SJSA1 (cell line): ENCODE measurements at places on chromosomes 11 and 22. TPM values are rescaled to one million over a fixed set of nuclear protein-coding genes. Genes with fewer than 3 reads are reported as not detected.

DNA sequence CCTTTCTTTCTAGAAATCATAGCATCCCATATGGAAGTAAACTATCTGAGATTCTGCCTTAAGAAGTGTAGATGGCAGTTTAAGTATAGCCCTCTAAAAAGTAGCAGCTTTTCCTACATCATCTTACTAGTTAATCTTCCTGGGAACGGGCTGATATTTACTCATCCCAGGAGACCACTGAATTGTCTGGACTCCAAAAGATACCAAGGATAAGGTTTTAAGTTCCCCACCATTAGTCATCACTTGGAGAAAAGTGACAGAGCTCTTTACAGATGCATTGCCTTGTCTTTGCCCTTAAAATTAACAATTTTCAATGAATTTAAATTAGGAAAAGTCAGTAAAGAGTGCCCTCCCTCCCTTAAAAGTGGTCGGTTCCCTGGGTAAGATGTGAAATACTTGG, 129.5 kb downstream of the MAML2 start:
- H3K4me1 ChIP-seq, result peaks cover 47% of the 10 kb centered on the region
- H3K4me3 ChIP-seq, result no peak overlapping the region
- DNase-seq, result peak; percentile 47

DNA sequence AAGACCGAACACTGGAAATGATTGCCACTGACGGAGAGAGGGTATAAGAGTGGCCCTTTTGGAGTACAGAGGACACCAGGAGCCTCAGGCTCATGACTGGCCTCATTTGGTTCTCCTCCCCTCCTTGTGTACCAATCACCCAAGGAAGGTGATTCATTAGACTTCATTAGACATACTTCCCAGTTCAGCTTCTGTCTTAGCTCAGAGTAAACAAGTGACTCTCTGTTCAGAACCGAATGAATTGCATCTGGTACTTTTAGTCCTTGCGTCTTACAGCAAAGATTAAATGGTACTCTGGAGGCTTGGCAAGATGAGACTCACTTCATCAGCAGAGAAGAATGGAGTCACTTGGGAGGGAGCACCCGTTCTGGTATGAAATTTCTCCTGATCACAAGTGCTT, 75.2 kb downstream of the ZNRF3 start:
- H3K4me3 ChIP-seq, result no peak overlapping the region
- no peaks in the 10 kb centered on the region for H3K27me3 ChIP-seq
- no peaks in the 10 kb centered on the region for H3K36me3 ChIP-seq
- no peak overlapping the region for H3K27ac ChIP-seq

DNA sequence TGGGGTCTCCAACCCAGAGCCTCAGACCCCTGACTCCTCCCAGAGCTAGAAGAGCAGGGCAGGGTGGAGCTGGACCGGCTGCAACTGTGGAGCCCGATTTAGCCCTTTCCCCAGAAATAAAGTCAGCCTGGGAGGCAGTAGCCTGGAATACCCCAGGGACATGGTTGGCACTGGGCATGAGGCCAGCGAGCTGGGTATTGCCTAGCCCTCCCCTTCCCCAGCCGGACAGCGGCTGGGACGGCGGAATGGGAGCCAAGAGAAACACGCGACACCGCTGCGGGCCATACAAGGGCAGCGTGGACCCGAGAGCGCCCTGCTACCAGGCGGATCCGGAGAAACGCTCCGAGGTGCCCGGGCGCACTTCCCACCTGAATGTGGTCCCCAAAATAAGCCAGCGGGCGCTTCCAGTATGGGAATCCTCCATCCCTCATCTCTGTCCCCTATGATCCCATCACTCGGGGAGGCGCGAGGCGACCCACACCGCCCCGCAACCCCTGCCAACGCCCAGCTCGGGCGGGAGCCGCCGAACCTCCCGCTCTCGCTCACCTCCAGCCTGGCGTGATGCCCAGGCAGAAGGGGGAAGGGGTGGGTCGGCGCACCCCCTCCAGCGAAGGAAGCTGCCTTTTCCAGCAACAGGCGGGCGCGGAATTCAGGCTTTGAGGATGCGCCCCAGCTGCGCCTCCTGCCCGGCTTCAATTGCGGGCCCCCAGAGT, 758 bp downstream of the MCAM start:
- peaks cover 10% of the 10 kb centered on the region; the same call in 1 of the 2 replicates for H3K36me3 ChIP-seq
- H3K4me1 ChIP-seq, result peaks cover 46% of the 10 kb centered on the region
- peak overlapping the region; percentile 29 for H3K27ac ChIP-seq
- DNase-seq, result no peak
- no peaks in the 10 kb centered on the region for H3K27me3 ChIP-seq

Gene CCDC81
- 18.2 and 37.4 TPM in 2 replicates for total RNA-seq

DNA sequence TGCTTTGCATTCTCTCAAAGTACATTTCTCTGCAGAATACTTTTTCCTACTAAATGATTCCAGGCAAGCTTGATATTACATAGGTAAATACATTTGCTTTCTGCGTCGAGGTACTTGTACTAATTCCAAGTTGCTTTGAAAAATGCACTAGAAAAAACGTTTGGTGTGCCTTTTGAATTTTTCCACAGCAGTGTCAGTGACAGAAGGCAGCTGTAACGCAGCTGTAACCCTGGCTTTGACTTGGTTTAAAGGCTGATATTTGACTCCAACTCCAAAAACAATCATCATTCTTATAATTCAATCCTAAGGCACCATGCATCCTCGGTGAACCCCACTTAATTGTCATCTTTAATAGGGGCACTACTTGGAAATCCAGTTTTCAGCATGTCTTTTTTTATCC, 125.0 kb downstream of the MAML2 start:
- H3K4me1 ChIP-seq, result peaks cover 38% of the 10 kb centered on the region
- DNase-seq, result no peak
- H3K4me3 ChIP-seq, result no peak overlapping the region
- no peak overlapping the region for H3K27ac ChIP-seq

GRCh38 chr11:86050196-86050709, 18.6 kb downstream of the PICALM start:
- no peaks in the 10 kb centered on the region; the same call in 1 of the 2 replicates for H3K4me1 ChIP-seq
- no peak overlapping the region for H3K4me3 ChIP-seq
- H3K27ac ChIP-seq, result no peak overlapping the region
- no peak for DNase-seq

DNA sequence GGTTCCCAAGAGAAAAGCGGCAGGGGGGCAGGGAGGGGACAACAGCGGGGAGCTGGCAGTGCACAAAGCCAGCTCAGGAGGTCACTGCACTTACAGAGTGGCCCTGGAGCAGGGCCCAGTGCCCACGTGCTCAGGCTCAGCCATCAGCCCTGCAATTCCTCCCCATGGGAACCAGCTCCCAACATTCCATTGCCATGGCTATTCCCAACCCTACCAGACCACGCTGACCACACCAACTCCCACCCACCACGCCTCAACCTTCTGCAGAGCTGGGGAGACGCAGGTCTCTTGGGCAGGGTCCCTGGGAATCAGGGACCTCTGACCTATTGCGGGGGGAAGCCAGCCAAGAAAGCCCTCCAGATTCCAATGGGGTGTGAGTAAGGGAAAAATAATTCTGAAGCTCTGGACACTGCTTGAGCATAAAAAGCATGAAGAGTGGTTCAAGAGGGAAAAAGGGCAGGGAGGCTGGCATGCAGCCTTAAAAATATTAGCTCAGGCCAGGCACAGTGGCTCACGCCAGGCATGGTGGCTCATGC, 38.3 kb upstream of the TFIP11 start:
- H3K27me3 ChIP-seq, result no peaks in the 10 kb centered on the region
- peak; percentile 87 for DNase-seq
- H3K36me3 ChIP-seq, result peaks cover 12% of the 10 kb centered on the region
- H3K27ac ChIP-seq, result peak overlapping the region; percentile 85

GRCh38 chr11:65505466-65506289, 6.8 kb downstream of the MALAT1 start:
- peak overlapping the region; percentile 29 for H3K27ac ChIP-seq
- peaks cover 73% of the 10 kb centered on the region for H3K36me3 ChIP-seq
- no peak for DNase-seq
- H3K4me1 ChIP-seq, result peaks cover 51% of the 10 kb centered on the region

- DNase-seq, result no peak
- no peak overlapping the region for H3K4me3 ChIP-seq
- H3K4me1 ChIP-seq, result no peaks in the 10 kb centered on the region
- no peaks in the 10 kb centered on the region for H3K27me3 ChIP-seq
Measured at GRCh38 chr11:120994091-120994859, 29.6 kb upstream of the TBCEL start.

- DNase-seq, result no peak
- no peaks in the 10 kb centered on the region for H3K27me3 ChIP-seq
- 0 out of 2 replicates have a peak, but pooled peaks cover 3% of the 10 kb centered on the region for H3K4me1 ChIP-seq
Measured at GRCh38 chr11:88418508-88418907, 81.0 kb upstream of the CTSC start.

DNA sequence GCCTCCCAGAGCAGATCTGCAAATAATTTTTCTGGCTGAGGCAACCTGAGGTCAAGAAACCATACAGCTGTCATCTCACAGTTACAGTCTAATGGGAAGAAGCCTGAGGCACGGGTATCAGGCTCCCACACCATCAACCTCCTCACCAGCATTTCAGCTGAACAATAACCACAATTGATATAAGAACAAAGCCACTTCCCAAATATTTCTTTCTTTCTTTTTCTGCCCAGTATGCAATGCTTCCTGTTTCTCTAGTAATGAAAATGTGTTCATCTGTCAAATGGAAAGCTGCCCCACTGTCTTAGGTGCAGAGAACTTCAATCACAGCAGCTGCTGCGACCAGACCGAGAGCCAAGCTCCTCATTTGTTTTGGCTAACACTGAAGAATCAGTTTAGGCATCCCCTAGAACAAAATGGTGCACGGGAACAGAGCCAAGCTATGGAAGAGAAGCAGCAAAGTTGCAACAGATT, 108.4 kb downstream of the BLID start:
- H3K27ac ChIP-seq, result no peak overlapping the region
- H3K36me3 ChIP-seq, result no peaks in the 10 kb centered on the region
- H3K4me1 ChIP-seq, result no peaks in the 10 kb centered on the region

DNA sequence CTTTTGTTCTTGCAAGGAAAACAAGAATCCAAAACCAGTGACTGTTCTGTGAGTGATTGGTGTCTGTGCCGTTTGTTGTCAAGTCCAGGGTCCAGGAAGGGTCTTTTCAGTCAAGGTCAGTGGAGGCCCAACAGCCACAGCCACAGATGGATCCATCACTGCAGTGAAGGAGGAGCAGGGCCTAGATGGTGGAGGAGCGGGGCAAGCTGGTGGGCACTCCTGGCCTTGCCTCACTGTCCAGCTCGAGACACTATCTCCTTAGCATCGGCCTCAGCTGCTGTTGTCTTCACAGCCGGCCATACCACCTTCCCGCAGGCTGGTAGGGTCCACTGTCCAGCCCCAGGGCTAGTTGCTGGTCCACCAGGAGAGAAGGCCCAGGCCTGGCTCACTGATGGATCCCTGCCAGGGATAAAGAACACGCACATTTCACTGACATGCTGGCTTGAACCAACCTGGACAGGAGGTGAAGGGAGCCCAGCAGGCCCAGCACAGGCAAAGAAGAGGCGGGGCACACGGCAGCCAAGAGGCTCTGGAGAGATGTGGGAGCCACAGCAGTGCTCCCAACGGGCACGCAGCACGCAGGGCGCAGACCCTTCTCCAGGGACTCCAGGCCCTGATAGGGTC, 15.2 kb downstream of the POLR3H start:
- DNase-seq, result no peak
- H3K27me3 ChIP-seq, result no peaks in the 10 kb centered on the region
- peaks cover 4% of the 10 kb centered on the region; the same call in 1 of the 2 replicates for H3K4me1 ChIP-seq
- H3K4me3 ChIP-seq, result no peak overlapping the region
- H3K36me3 ChIP-seq, result peaks cover 100% of the 10 kb centered on the region
- H3K27ac ChIP-seq, result no peak overlapping the region

Gene LARGE2
- total RNA-seq, result not detected in 2 replicates

DNA sequence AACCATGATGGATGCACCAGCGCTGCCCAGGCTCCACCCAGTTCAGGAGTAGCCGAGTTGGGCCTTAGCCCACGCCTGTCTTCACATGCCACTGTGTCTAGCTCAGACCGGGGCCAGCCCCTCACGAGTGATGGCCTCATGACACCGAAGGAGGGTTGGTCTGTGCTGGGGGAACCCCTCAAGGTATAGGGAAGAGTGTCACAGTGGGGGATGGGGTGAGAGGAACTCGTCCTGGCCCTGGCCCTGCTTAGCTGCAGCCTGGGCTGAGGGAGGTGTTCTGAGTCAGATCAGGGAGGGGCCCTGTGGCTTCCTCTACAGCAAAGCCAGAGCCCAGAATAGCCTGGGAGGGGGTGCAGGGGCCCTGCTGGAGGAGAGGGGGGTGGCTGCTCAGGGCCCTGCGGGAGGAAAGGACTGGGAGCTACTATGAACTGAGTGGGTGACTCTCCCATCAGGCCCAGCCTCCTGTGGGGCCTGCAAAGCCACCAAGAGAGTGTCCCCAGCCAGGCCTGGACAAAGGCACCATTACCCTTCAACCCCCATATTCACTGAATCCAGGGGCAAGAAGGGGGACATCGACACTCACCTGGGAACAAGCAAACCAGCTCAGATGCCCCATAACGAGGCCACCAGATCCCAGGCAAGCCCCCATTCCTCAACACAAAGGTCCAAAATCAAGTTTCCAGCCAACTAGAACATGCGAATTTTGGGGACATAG, 41.2 kb downstream of the IGLL5 start:
- H3K36me3 ChIP-seq, result no peaks in the 10 kb centered on the region
- peaks cover 30% of the 10 kb centered on the region for H3K4me1 ChIP-seq
- H3K27ac ChIP-seq, result peak overlapping the region; percentile 43; the same call in 1 of the 2 replicates
- DNase-seq, result peak; percentile 70
- no peak overlapping the region for H3K4me3 ChIP-seq

Gene SCARF2
- total RNA-seq, result 50.5 and 56.5 TPM in 2 replicates

- DNase-seq, result no peak
- no peak overlapping the region for H3K4me3 ChIP-seq
- no peaks in the 10 kb centered on the region for H3K27me3 ChIP-seq
Measured at GRCh38 chr11:75477614-75477935, 44.6 kb upstream of the KLHL35 start.

- no peak for DNase-seq
- peak overlapping the region; percentile 49 for H3K4me3 ChIP-seq
- no peaks in the 10 kb centered on the region for H3K27me3 ChIP-seq
- H3K36me3 ChIP-seq, result peaks cover 6% of the 10 kb centered on the region
- H3K4me1 ChIP-seq, result peaks cover 26% of the 10 kb centered on the region
- H3K27ac ChIP-seq, result no peak overlapping the region
Measured at GRCh38 chr22:19713650-19714311, 522 bp upstream of the SEPTIN5 start.

- H3K27me3 ChIP-seq, result peaks cover 12% of the 10 kb centered on the region
- peaks cover 20% of the 10 kb centered on the region for H3K4me1 ChIP-seq
- peak overlapping the region; percentile 77 for H3K27ac ChIP-seq
- H3K4me3 ChIP-seq, result peak overlapping the region; percentile 95
Measured at GRCh38 chr11:64285885-64286800, 495 bp downstream of the GPR137 start.

Gene TYR
- total RNA-seq, result not detected in 2 replicates
